ENCODE measurements at places on chromosomes 16 and 17. TPM values are rescaled to one million over a fixed set of nuclear protein-coding genes. Genes with fewer than 3 reads are reported as not detected.

DNA sequence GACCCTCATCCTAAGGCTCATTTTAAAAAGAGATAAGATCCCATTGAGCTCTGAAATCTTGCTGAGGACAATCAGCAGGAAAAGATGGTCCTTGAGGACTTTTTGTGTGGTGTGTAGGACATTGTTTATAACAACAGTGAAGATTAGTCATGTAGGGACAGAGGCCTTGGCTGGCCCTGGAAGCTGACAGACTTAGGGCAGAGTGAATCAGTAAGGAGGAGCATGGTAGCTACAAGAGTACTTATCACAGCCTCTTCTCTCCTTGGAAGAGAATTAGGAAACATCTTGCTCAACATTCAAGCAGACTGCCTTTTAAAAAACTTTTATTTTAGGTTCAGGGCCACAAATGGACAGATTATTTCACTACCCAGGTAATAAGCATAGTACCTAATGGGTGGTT is 665.9 kb upstream of the SALL1 start:
- DNase-seq, result no peak

NAGS gene
- total RNA-seq, result 5.9 TPM

ITGB3 gene
- total RNA-seq, result 0.35 TPM

GRCh38 chr17:57678393-57678792 is 66.7 kb downstream of the CCDC182 start:
- peak; percentile 58 for DNase-seq

ARHGAP44 gene
- 9.2 TPM for total RNA-seq

GRCh38 chr17:43467981-43468581 is 15.7 kb upstream of the DHX8 start:
- no peak for DNase-seq

RPH3AL gene
- 2.8 TPM for total RNA-seq

ZNF232 gene
- total RNA-seq, result 24.8 TPM

DNA sequence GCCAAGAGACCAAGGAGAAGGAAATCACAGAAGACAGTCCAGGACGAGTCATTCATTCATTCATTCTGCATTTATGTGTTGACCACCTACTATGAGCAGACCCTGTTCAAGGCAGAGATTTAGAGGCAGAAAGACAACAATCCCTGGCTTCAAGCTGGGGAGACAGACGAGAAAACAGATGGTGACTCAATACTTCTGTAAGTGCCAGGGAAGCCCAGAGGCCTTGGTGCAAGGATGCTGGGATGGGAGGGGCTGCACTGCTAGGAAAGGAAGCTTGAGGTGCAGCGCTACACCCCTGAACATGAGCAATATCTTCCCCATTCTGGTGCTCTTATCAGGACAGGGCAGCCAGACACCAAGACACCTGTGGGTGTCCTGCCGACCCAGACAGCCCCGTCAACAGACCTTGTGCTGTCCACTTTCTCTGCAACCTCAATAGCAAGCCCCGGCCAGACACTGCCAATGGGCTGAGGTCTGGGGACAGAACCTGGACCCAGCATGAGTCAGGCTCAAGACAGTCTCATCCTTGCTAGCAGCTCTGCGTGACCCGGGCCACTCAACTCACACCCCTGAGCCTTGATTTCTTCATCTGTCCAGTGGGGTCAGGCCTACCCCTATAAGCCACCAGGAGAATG is 163.5 kb downstream of the COPRS start:
- DNase-seq, result no peak

GRCh38 chr17:13393841-13394710 is 207.7 kb downstream of the HS3ST3A1 start:
- DNase-seq, result no peak

FOXF1 gene
- total RNA-seq, result not detected

DNA sequence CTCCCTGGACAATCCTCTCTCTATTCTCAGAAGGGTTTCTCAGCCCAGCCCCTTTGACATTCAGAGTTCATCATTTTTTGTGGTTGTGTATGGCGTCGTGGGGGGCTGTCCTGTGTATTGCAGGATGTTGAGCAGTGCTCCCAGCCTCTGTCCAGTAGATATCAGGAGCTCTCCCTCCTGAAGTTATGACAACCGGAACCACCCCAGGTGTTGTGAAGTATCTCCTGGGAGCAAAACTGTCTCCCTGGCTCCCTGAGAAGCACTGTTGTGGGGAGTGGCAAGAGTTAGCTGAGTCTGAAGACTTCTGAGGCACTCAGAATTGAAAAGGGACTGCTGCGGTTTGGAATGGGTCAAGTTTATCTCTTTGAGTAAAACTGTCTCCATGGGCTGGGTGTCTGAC is 55.9 kb upstream of the MGAT5B start:
- no peak for DNase-seq

DNA sequence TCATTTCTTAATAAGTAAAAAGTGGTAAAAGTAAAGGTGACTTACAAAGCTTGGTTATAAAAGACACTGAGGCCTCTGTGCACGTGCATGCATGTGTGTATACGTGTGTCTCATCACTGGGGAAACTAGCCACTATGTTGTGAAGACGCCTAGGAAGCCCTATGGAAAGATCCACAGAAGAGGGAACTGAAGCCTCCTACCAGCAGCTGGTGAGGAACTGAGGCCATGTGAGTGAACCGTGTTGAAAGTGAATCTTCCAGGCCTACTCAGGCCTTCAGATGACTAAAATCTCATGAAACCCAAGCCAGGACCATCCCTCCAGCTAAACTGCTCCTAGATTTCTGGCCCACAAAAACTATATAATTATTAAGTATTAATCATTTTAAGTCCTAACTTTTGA is 23.7 kb downstream of the PHLPP2 start:
- DNase-seq, result no peak

TBC1D26 gene
- total RNA-seq, result 7.7 TPM
